ENCODE measurements at places on chromosomes 5 and 9.

- DNase-seq = no peak
Observed at GRCh38 chr5:73501406-73501805, 3.2 kb downstream of the BTF3 start.

- DNase-seq = no peak
Observed at GRCh38 chr5:92653730-92654461, 927.1 kb downstream of the NR2F1-AS1 start.

DNA sequence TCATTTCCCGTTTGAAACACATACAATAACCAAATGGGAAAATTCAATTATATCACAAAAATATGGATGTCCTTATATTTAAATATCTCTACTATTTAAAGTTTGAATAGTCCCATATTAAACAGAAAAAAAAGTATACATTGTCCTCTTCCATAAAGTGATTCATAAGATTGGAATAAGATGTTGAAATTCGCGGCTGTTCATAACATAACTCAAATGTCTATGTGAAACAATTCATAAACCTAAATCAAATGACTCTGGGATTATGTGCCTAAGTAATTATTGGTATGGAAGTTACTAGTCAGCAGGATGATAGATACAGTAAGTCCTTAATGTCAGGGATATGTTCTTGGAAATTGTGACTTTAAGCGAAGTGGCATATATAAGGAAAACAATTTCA, 3.9 kb upstream of the EFNA5 start:
- no peak for DNase-seq

- DNase-seq = no peak
Observed at GRCh38 chr9:136529516-136530460, 16.1 kb downstream of the NOTCH1 start.

GRCh38 chr5:76521240-76521758, 101.9 kb downstream of the F2RL2 start:
- DNase-seq = peak; percentile 94

- DNase-seq = no peak
Observed at GRCh38 chr5:41427505-41427904, 82.9 kb downstream of the PLCXD3 start.

GRCh38 chr5:161042443-161042842, 190.4 kb upstream of the ATP10B start:
- DNase-seq = no peak

GRCh38 chr9:89923961-89924504, 319.2 kb downstream of the GADD45G start:
- no peak for DNase-seq

DNA sequence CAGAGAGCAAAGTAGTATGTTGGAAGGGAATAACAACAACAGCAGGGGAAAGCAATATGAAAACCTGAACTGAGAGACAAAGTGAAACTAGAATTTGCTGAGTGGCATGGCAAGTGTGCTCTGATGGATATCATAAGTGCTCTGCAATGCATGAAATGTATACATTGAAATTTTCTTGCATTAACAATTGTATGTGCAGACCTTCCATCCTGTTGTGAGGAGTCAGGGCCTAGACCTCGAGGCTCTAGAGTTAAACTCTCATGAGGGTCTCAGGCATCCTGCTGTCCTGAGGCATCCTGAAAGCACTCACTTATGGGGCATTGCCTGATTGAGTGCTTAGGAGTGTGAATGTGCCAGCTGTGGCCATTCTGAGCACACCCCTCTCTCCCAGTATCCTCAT, 1.1 kb downstream of the ECM2 start:
- DNase-seq = no peak

DNA sequence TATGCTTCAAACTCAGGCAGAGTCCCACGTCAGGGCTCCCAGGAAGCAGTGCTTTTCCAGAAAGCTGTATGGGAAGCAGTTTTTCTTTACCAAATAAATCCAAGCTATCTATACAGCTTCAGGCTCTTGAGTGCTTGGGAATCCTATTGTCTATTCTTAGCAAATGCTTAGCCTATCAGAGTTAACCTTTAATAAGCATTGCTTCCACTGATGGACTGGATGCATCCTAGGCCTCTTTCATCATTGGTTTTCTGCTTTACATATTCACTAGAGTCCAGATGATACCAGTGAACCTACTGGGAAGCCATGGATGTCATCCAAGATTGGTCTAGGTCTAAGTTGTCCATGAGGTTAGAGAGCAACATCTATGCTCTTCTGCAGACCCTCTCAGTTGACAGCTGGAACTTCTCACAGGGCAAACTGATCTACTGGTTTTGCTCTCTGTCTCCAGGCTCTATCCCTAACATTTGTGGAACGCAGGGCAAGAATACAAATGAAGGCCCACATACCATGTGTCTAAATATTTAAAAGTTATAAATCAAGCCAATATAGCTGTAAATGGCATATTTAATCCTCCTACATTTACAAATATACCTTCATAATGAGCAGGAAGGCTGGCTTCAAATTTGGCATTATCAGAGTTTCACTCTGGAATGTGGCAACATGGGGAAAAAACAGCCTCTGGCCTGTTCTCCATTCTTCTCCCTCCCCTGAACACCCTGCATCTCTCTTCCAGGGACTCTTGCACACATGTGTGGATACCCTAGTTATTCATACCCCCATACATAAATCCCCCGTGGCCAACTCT, 49.8 kb upstream of the PLPP1 start:
- DNase-seq = no peak

- no peak for DNase-seq
Observed at GRCh38 chr9:13904746-13905145, 409.2 kb downstream of the NFIB start.

GRCh38 chr9:96413302-96414221, 4.6 kb downstream of the ZNF367 start:
- DNase-seq = no peak

- no peak for DNase-seq
Observed at GRCh38 chr5:40436535-40437237, 243.0 kb upstream of the PTGER4 start.

- no peak for DNase-seq
Observed at GRCh38 chr5:87169300-87169991, 98.2 kb upstream of the RASA1 start.

DNA sequence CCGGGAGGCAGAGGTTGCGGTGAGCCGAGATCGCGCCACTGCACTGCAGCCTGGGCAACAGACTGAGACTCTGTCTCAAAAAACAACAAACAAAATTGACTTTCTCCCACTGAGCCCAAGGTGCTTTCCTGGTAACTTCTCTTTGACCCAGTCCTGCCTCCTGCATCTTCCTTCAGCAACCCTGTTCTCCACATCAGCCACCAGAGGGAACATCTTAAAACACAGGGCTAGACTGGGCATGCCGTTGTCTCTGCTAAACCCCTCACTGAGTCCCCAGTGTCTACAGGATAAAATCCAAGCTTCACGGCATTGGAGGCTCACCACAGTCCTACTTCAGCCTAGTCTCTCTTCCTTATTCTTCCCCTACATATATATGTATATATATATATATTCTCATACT, 39.8 kb upstream of the KCNMB1 start:
- DNase-seq = no peak

DNA sequence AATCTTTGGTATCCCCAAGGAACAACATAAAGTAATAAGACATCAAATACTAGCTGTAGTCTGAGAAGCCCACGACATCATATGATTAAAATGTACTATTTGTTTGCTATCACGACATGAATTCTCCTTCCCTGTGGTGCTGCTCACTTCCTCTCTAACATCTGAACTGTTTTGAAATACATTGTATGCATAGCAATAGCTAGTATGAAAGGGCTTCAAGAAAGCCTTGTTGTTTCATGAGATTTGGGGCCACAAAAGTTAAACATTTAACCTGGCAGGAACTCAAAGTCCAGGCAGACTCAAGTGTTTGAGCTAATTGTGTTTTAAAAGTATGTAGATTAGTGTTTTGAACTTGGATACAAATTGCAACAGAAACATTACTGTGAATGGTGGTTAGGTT, 237.4 kb upstream of the PTGER4 start:
- DNase-seq = no peak

DNA sequence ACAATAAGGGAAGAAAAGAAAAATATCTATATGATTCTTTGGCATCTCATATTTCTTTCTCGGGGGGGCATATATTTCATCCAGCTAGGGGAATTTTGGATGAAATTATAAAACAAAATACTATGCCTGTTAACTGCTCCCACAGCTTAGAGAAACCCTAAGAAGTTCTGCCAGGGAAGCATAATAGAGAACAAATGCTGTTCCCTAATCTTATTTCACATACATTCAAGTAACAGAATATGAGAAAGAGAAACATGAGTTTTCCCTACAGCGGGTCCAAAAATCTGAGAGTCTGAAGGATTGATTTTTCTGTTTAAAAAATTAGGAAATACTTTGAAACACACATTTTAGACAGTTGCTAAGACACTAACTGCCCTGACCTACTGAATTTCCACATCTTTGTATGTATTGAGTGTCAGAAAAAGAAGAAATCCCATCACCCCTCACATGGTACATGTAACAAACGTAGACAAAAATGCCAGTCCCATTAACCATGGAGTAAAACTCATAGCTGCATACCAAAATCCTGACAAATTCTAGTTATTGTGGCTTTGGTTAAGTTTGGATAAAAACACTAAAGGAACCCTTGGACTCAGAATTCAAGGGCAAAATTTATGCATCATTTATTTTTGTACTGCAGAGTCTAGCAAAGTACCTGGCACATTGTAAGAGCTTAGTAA, 620.2 kb upstream of the DMAC1 start:
- no peak for DNase-seq

DNA sequence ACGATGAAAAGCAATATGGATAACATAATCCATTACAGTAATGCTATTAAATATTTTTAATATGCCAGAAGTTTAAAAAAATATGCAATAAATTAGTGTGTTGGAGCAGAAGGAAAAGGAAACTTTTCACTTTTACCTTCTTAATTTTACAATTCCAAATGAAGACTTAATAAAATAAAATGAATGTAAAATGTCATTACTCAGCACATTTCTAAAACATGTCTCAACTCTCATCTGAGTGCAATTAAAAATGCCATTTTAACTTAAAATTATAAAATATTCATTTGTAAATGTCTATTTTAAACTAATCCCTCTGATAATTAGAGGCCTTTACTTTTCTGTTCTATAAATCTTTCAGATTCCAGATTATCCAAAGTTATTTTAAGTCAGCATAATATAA, 733.4 kb downstream of the DNAH5 start:
- DNase-seq = no peak

DNA sequence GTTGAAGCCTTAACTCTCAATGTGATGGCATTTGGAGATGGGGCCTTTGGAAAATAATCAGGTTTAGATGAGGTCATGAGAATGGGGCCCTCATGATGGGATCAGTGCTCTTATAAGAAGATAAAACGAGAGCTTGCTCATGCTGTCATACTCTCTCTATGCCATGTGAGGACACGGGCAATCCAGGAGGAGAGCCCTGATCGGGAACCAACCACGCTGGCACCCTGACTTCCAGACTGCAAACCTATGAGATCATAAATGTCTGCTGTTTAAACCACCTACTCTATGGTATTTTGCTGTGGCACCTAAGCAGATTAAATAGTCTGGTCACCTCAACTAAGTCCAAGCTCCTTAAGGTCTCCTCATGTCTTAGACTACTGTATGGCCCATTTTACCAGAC, 10.0 kb downstream of the HMGCS1 start:
- no peak for DNase-seq

- DNase-seq = no peak
Observed at GRCh38 chr5:153159616-153160015, 330.9 kb upstream of the GRIA1 start.

DNA sequence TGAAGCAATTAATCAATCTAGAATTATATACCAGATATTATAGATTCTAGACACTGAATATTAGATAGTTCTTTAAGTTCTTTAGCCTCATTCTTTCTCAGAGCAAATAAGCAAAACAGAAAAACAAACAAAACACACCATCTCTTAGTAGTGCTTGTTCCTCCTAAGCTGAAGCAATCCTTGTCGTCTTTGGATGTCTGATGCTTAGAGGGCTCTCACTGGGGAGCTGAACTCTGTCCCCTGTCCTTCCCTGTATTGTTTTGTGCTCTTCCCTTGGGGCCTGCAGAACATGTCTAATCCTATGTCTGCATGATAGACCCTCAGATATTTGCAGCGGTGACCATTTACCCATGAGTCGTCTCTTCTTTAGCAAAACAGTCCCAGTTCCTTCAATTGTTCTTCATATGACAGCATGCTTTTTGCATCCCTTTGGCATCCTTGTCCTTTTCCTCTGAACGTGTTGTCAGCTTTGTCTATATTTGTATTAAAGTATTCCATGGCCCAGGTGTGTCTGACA, 114.3 kb downstream of the ARHGEF28 start:
- no peak for DNase-seq

DNA sequence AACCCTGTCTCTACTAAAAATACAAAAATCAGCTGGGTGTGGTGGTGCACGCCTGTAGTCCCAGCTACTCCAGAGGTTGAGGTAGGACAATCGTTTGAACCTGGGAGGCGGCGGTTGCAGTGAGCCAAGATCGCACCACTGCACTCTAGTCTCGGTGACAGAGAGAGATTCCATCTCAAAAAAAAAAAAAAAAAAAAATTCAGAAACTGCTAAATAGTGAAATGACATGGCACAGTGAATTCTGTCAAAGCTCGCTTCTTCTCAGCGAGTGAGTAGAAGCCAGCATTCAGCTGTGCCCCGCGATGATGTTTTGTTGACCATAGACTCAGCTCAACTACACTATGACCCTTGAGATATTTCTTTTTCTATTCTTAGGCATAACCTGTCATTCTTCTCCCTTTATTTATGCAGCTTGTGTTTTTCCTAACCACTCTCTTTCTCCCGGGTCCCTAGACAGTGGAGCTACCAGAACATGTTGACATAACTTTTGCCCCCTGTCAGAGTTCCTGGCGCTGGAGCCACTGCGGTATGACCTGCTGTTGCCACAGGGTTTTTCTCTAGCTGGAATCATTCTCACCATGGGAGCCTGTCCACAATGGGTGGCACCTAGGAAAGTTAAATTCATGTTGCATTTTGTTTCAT, 13.5 kb upstream of the IQGAP2 start:
- no peak for DNase-seq

- DNase-seq = no peak
Observed at GRCh38 chr5:176396330-176396729, 7.8 kb downstream of the HIGD2A start.

DNA sequence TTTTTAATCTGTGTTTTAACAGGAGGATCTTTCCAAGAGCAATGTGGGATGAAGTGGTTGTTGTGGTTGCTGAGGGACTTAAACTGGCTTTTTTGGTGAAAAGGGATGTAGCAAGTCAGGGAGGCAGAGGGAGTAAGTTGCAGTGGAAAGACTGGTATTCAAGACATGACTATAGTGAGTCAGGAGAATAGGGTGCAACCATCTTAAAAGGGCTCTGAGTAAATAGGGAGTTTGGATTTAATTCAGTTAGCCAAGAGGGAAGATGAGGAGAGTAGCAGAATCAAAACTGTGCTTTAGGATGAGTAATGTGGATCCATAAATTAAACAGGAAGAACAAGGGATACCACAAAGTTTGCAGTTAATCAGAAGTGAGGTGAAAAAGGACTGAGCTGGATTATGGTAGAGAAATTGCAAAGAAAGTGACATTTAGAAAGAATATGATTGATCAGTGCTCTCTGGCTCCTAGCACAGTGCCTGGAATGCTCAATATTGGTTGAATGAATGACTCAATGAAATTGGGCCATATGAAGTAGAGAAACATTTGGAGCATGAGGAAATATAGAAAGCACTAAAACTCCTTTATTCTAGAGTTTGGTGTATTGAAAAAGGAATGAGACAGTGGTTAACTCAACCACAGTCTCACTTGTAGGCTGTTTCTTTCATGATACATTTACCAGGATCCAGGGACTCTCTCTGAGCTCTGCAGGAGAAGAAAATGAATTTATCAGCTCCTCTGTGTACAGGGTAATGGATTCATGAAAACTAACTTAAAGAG, 5.1 kb downstream of the POLR3G start:
- DNase-seq = no peak

All from forelimb muscle (tissue), 1 donor.